Right lobe of liver (tissue), 6 donors: ENCODE measurements at places on chromosomes 16 and 17.

DNA sequence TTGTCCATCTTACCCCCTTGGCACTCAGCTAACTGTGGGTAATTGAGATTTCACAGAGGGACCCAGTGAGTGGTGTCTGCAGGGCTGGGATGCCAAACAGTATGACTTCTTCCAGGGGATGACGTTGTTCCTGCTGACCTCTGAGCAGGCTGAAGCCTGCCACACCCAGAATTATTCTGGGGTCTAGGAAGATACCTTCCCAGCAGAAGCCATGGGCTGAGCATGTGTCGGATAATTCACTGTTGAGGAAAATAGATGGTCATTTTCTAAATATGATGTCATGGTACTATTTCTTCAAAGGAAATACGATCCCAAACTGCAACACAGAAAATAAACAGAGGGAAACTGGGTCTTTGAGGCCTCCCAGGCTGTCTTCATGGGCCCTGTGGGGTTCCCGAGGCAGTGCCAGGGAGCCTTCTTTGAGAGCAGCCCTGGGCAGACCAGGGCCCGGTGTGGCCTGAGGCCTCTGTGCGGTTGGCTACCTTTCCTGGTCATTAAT lies 17.4 kb downstream of the WNT9B start:
- DNase-seq, result no peak

DNA sequence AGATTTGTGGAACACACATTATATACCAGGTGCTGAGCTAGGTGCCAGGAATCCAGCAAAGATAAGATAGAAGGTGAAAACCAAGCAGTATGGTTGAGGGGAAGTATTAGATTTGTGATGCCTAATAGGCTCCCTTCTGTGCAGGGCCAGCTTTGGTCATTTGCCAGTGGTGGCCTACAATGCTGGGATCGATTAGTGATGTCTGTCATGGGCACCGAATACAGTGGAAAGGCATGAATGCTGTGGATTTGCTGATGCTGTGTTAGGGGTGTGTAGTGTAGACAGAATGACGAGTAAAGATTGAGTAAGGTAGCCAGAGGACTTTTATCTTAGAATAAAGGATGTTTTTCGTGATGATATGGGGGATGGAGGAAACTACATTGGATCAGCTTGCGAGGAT lies 48.9 kb downstream of the SNX29 start:
- DNase-seq, result no peak

GRCh38 chr17:5184288-5184687 lies 7.4 kb downstream of the ZNF594 start:
- no peak for DNase-seq

- no peak for DNase-seq
These were observed 14.5 kb downstream of the ACACA start for GRCh38 chr17:37392024-37392590.
